ENCODE measurements at places on chromosomes 4 and X.

- DNase-seq: no peak
Observed at GRCh38 chrX:156008915-156009314, 11.4 kb downstream of the IL9R start.

DNA sequence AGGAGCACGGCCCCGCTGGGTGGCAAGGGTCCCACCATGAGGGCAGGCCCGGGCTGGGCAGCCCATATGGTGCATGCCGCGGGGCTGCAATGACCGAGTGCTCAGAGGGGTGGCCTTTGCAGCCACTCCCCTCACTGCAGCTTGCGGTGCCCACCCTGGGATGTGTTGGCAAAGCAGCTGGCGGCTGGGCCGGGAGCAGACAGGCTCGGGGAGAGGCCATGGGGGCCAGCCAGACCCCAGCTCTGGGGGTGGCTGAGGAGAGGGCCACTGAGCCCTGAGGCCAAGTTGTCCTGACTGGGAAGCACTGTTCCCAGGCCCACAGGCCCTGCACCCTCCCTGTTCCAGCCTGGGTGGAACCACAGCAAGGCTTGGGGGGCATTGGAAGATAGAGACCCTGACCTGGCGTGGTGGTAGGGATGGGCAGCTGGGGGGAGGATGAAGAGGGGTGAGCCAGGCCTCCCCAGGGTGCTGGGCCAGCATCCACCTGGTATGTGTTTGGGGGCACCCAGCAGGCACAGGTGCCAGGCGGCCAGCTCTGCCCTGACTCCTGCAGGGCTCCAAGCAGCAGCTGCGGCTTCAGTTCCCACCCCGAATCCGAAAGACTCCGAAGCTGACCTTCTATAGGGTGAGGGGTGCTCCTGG lies 18.4 kb upstream of the RNF4 start:
- DNase-seq: no peak

DNA sequence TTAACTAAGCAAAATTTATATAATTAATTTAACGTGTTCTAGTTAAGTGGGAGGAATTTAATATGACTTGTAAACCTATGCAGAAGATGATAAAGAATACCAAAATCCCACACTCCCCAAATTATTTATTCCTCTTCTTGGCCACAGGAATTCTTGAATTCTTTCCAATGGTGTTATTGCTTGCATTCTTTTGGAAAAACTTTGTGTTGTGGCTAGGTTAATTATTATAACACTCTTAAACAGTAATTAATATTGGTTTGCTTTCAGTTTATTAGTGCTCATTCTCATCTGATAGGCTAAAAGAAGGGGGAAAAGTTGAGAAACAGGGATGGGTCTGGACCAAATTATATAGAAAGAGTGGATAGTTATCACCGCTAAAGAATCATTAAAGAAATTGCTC lies 141.5 kb upstream of the PABPC4L start:
- no peak for DNase-seq

GRCh38 chr4:24885342-24885741 lies 27.5 kb downstream of the CCDC149 start:
- no peak for DNase-seq

- DNase-seq: no peak
Observed at GRCh38 chrX:12441381-12442128, 303.3 kb downstream of the FRMPD4 start.

GRCh38 chr4:168257768-168258167 lies 60.8 kb downstream of the DDX60 start:
- no peak for DNase-seq

GRCh38 chrX:27674491-27674890 lies 84.3 kb downstream of the DCAF8L2 start:
- DNase-seq: no peak

GRCh38 chr4:155077452-155078229 lies 130.8 kb upstream of the NPY2R start:
- no peak for DNase-seq

GRCh38 chr4:174394915-174395314 lies 111.2 kb downstream of the CEP44 start:
- DNase-seq: no peak

GRCh38 chr4:2334826-2335728 lies 73.2 kb upstream of the MXD4 start:
- no peak for DNase-seq

- DNase-seq: no peak
Observed at GRCh38 chr4:62191451-62192240, 991.5 kb downstream of the ADGRL3 start.

GRCh38 chrX:102514536-102514935 lies 2.0 kb downstream of the TMSB15A start:
- DNase-seq: no peak

- DNase-seq: no peak
Observed at GRCh38 chr4:40461062-40461461, 125.9 kb downstream of the CHRNA9 start.

DNA sequence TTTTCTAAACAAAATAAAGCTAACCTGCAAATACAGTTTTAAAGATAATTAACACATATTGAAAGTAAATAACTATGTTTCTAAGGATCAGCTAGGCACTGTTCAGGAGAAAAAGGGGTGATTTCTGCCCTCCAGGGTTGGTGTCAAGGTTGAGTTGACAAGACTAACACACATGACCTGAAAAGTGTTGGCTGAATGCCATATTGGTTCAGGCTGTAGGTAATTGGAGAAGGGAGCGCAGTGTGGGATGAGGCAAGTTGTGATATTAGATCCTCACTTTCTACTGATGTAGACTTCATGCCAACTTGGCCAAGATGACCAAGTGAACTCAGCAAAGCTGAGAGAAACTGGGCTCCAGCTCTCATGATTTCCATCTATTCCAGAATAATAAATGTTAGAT lies 42.2 kb downstream of the PPM1K start:
- no peak for DNase-seq

DNA sequence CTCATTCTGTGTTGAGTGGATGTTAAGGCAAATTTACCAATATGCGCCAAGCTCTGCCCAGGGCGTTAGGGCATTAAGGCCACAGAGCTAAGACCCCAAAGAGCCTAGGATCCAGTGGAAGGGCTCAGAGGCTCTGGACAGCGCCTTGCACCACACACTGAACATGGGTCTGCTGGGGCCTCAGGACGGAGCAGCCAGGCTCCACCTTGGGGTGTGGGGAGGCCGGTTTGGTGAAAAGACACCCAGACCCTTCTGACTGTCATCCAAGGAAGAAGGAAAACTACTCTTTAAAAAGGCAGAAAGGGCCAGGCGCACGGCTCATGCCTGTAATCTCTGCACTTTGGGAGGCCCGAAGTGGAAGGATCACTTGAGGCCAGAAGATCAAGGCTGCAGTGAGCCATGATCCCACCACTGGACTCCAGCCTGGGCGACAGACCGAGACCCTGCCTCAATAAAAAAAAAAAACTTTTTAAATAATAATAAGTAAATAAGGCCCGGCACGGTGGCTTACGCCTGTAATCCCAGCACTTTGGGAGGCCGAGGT lies 1.3 kb upstream of the MRFAP1 start:
- no peak for DNase-seq

GRCh38 chr4:147463065-147463464 lies 17.8 kb upstream of the EDNRA start:
- DNase-seq: no peak

DNA sequence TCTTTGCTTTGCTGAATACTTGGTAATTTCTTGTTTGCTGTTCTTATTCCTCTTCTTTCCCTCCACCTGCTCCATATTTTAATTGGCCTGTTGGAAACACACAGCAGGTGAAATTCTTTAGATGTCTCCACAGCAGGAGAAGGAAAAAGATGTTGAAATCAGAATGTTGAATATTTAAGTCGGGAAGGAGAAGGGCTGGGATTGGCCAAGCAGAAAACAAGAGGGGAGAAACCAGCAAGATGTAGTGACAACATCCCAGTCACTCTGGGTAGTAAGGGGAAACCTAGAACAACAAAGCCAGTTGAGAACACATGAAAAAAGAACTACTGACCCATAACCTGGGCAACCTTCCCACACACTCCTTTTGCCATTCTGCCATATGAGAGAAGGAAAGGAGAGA lies 37.3 kb upstream of the STAG2 start:
- DNase-seq: no peak

DNA sequence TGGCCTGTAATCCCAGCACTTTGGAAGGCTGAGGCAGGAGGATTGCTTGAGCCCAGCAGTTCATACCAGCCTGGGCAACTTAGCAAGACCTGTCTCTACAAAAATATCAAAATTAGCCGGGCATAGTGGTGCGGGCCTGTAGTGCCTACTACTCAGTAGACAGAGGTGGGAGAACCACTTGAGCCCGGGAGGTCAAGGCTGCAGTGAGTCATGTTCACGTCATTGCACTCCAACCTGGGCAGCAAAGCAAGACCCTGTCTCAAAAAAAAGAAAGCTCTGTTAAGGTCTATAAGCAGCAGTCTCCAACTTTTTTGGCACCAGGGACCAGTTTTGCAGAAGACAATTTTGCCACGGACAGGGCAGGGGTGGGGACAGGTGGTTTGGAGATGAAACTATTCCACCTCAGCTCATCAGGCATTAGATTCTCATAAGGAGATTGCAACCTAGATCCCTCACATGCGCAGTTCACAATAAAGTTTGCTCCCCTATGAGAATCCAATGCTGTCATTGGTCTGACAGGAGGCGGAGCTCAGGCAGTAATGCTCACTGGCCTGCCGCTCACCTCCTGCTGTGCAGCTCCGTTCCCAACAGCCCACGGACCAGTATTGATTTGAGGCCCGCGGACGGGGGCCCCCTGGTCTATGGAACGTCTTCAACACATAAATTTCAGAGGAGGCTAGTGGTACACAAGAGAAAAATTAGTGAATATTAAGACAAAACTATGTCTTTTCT lies 67.9 kb downstream of the KLHL8 start:
- no peak for DNase-seq

- no peak for DNase-seq
Observed at GRCh38 chr4:86091201-86091600, 268.7 kb downstream of the MAPK10 start.

- DNase-seq: no peak
Observed at GRCh38 chr4:101415962-101416361, 68.6 kb upstream of the PPP3CA start.

DNA sequence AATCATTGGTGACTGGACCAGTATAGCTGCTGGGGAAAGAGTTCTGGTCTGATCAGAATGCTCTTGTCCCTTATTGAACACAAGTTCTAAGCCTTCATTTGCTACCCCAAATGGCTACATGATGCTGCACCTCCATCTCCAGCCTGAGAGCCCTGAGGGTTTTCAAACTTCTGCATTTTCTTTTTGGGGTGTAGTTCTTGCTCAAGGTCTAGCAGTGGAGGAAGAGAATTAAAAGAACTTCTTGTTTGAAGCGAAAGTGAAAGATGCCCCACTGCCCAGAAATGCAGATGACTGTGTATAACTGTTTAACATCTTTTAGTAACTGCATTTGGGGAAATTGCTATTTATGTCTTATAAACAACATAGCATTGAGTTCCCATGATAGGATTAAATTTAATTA lies 38.5 kb downstream of the LAMTOR3 start:
- DNase-seq: no peak

DNA sequence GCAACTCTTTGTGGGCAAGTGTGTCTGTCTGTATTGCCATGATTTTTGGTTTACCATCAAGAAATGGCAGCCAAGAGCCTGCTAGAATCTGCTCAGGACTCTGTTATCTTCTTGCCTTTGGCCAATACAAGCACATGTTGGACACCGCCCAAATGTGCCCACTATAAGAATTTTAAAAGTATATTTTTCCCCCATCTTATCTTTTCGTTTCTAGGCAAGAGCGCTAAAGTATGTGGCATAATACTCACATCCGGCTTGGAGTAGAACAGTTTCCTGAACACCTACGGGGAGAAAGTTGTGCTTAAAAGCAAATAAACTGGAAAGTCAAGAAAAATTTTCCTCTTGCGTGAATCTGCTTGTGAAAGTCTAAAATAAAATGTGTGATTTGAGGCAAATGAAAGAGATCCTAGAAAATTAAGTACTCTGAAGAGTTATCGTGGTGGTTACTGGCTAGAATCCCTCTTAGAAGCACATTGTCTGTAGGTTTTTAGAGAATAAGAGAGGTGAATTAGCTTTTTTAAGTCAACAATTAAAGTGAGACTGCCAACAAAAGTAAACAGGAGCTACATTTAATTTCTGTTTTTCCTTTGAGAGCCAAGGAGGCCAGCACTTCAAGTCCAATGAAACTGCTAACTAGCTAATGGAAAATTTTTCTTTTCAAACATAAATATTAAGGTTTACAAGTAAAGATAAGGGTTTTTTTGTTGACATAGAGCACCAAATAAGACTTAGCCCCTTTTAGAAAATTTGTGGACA lies 220.2 kb downstream of the SOWAHB start:
- DNase-seq: no peak

DNA sequence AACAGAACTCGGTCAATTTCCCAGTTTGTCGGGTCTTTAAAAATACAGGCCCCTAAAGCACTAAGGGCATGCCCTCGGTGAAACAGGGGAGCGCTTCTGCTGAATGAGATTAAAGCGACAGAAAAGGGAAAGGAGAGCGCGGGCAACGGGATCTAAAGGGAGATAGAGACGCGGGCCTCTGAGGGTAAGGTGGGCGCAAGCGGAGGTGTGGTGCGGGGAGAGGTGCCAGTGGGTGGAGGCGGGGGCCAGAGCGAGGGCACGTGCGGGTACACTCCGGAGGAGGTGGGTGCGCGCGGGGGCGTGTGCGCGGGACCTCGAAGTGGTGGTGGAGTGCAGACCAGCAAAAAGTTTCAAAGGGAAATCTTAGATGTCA lies 787 bp upstream of the TET2 start:
- DNase-seq: no peak

DNA sequence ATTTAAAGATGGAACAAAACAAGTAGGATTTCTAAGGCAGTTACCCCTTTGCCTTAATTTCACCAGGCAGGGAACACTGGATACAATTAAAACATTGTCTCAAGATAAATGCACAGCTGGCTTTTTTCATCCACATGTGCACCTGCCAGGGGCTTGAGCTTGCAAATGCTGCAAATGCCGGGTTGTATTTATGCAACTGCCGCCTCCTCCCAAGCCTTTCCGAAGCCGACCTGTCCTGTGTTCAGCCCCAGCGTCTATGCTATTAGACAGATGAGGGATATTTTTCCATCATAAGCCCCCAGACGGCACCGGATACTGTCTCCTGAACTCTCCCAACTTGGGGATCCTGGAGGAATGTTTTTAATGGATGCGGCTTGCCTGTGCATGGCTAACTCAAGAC lies 251.6 kb downstream of the CRLF2 start:
- DNase-seq: no peak

DNA sequence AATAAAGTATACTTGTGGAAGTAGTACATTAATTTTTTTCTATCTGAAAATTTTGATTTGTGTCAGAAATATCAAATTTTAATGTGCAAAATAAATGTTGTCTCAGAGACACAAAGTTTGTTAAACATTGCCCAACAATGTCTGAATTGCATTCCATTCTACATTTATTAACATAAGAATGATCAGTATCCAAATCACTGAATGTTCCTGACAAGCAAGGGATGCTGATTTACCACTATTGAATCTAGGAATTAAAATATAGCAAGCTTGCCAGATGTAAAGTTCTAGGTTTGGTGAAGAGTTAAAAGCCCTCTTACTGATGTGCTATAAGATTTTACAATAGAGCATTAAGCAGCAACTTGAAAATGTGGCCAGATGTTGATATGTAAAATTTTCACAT lies 489.2 kb upstream of the CTSO start:
- DNase-seq: no peak
